ENCODE measurements at places on chromosomes 6 and 20.

- no peak for DNase-seq
Measured at GRCh38 chr6:99745651-99746050, 139.0 kb downstream of the PRDM13 start.

- DNase-seq = no peak
Measured at GRCh38 chr20:63442100-63442493, 30.4 kb downstream of the KCNQ2 start.

- DNase-seq = no peak
Measured at GRCh38 chr6:37260040-37260439, 2.1 kb upstream of the TMEM217 start.

GRCh38 chr20:34185766-34186620, 55.2 kb upstream of the ASIP start:
- DNase-seq = no peak

GRCh38 chr20:21388566-21388965, 8.8 kb downstream of the NKX2-4 start:
- no peak for DNase-seq

DNA sequence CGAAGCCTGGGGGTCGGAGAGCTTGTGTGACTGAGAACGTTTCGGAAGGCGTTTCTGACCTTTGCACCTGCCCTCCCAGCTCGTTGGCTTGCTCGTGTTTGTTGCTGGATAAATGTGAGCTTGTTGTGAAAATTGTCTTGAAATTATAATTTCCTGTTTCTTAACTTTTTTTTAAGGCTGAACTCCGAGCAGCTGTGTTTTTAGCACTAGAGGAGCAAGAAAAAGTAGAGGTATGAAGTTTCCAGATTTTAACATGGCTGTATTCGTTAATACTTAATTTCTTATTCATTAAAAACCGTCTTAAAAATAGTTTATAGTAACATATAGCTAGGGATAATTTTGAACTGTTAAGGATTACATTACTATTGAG, 672 bp downstream of the CEP43 start:
- no peak for DNase-seq

- DNase-seq = no peak
Measured at GRCh38 chr6:29552512-29553051, 7.0 kb downstream of the UBD start.

DNA sequence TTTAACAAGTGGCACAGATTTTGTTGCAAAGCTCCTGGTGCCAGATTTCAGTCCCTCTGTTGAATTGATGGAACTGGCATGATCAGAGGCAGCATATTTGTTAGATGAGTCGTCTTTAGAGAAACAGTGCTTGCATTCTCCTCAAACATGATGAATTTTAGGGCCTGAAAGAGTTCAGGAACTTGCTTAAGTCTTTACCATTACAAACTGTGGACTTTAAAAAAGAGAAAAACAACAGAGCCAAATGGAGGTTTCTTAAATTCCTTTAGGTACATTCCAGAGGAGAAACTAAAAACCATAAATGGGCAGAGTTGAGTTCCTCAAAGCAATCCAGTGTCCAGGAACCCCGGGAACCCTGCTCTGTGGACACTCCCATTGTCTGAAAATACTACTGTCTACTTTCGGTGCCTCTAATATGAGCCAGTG, 2.5 kb downstream of the GTF2H5 start:
- no peak for DNase-seq

GRCh38 chr20:50510706-50511542, 741 bp downstream of the PTPN1 start:
- DNase-seq = no peak

DNA sequence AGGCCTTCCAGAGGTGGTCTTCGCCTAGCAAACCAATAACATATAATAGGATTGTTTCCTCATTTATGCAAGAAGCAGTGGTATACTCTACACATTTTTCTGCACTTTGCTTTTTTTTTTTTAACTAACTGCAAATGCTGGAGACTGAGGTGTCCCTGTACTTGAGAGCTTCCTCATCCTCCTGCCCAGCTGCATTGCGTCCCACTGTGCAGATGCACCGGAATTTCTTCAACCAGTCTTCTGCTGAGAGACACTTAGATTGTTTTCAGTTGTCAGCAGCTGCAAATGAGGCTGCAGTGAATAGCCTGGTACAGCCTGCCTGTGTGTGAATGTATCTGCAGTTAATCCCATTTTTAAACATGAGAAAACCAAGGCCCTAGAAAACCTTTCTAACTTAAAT, 11.5 kb downstream of the FGD2 start:
- DNase-seq = no peak

- DNase-seq = no peak
Measured at GRCh38 chr6:45892696-45893245, 122.9 kb downstream of the CLIC5 start.

DNA sequence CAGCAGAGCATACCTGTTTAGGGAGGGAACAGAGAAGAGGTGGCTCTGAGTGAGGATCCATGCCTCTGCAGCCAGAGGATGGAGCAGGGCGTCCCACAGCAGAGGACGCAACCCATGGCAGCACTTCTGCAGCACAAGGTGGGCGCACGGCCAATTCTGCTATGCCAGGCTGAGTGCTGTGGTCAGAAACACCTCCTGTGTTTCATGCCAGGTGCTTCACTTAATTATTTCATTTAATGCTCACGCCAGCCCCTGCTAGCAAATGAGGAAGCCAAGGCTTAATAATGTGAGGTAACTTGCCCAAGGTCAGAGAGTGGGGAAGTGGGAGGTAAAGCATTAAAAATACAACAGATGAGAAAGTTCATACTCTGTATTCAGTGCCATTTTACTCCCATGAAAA, 68.5 kb upstream of the PTGIS start:
- DNase-seq = no peak

GRCh38 chr20:41395667-41396664, 29.3 kb upstream of the EMILIN3 start:
- no peak for DNase-seq

DNA sequence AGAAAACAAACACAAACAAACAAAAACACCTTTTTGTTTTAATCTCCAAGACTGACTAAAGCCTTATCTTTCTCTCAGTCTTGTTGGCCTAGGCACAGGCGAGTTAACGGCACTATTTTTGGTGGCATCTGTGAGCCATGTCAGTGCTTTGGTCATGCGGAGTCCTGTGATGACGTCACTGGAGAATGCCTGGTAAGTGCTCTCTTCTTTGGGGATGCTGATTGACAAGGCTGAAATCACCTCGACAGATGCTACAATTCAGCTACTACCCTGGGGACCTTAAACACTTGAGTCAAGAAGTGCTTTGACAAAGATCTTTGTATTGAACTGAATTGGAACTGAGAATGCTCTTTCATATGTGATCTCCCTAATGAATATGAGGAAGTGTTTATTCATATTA, 384.1 kb downstream of the LAMA2 start:
- no peak for DNase-seq

GRCh38 chr6:97423190-97423589, 140.2 kb upstream of the MMS22L start:
- no peak for DNase-seq

DNA sequence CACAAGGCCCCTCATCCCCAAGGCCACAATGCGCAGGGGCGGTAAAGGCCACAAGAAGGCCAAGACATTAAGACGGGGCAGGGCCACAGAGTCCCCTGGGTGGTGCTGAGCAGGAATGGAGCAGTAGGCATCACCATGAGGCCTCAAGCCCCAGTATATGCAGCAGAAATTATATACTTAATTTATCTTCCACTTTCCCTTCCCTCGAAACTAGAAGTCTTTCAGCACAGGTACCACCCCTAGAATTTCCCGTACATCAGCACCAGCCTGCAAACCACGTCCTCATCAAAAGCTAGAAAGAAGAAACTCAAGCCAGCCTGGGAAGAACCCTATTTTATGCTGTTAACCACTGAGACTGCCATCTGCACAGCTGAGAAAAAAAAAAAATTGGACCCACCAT, 89.4 kb downstream of the PLG start:
- DNase-seq = no peak

GRCh38 chr6:47678739-47679138, 19.6 kb upstream of the ADGRF4 start:
- no peak for DNase-seq

- no peak for DNase-seq
Measured at GRCh38 chr20:57920971-57921370, 211.2 kb upstream of the PMEPA1 start.
